ENCODE measurements at places on chromosomes 2 and 18.
A peak's percentile ranks its signal among the peaks of the same experiment; 100 is the strongest.

DNA sequence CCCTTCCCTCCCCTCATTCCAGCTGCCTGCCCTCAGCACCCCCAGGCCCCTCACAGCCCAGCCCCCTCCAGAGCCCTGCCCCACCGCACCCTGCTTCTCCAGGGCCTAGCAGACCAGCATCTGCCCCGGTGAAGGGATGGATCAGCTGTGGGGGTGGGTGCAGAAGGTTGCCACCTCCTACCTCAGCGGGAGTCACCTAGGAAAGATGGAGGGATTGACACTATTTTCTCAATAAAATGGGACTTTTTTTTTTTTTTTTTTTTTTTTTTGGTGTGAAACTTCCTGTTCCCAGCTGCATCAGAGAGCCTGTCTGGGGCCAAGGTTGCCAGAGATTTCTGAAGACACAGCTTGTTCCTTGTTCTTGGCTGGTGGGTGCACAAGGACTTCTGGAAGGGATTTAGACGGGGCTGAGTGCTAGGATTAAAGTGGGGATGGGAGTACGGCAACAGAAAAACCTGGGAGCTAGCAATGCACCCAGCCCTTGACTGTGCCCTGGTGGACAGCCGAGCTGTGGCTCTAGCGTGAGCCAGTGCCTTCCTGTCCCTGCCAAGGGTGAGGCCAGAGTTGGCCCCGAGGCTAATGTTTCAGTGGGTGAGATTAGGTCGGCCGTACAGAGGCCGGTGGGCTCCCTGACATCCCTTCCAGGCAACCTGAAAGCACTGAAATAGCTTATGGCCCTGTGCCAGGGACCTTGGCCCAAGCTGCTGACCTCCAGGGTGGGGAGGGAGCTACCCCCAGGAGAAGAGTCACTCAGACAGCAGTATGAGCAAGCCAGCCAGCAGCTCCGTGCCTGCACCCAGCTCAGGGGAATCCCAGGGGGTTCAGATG is 4.6 kb downstream of the B3GNT7 start:
- no peak for DNase-seq

GRCh38 chr2:82837588-82838304 is 1621.3 kb downstream of the SUCLG1 start:
- DNase-seq = no peak

DNA sequence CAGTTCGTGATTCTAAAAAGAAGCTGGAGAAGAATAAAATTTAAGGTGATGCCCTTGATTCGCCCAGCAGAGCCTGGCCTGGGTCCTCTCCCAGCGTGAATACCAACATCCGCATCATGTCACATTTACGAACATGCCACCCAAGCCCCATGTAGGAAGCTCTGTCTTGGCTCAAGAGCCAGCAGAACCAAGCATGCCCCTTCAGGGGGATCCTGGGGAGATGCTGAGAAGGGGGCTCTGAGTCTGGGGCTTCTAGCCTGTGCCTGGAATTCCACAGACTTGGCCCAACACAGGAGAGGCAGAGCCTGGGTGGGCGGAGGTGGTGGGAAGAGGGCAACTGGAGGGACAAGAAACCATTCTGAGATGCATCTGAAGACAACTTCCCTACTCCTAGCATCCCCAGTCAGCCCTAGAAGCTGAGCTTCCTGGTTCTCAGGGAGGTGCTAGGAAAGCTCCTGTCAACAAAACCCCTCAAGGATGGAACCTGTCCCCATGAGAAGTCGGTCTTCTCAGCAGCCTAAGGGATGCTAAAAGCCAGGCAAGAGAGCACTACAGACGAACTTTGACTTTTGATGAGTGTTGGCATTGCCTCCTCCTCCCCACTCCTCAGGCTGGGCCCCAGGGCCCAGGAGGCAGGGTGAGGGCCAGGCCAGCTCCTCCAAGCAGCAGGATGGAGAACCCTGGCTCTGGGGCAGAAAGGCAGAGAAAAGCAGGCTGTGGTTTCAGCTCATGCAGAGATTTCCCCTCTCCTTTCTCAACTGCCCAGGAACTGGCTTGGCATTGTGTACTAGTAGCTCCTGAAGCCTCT is 57.9 kb downstream of the POLR1A start:
- DNase-seq = no peak

DNA sequence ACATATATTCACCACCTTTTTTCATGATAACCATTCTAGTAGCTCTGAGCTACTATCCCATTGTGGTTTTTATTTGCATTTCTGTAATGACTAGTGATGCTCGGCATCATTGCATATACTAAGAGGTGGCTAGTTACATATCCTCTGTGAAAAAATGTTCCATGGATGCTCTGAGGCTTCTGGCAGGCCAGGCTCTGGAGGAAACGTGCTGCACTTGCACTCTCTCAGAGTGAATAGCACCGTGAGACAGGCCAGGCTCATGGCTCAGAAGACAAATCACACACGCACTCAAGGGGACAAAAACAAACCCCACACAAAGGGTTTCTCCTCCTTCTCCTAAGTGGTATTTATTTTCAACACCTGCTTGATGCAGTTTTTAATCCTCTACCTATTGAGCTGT is 1085.3 kb upstream of the CNTNAP5 start:
- DNase-seq = no peak

GRCh38 chr2:26682155-26682554 is 10.4 kb upstream of the KCNK3 start:
- DNase-seq = no peak

DNA sequence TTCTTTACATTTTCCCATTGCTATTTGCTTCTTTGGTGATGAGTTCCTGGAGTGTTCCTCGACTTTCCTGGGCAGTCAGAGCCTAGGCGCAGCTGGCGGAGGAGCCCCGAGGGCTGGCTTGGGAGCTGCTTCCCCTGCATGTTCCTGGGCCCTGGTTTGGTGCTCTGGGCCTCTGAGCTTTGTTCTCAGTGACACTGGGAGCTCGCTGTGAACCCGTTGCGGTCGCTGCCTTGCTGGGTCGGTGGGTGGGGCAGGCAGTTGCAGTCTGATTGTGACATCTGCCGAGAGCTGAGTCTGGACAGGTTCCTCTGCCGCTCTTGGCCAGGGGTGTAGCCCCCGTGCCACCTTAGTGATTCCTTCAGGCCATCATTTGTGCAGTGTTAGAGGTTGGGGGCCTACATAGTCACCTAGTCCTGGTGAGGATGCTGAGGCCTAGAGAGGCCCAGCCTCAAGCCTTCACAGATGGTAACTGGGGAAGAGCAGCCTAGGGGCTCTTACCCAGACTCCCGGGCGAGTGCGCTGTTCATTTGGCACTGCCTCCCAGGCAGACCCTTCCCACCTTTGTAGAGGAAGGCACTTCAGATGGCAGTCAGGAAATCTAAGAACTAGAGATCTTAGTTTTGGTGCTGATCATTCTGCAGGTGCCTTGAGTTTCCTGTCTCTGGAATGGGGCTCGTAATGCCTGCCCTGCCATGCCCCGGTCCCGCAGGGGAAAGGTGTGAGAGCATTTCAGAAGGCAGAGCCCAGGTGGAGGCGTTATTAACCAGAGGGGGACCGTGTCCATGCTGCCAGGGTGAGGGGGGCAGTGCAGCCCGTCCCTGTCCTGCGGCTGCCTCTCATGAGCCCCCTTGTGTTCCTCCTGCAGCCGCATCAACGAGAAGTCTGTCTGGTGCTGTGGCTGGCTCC is 8.4 kb downstream of the ASB1 start:
- DNase-seq = no peak

- no peak for DNase-seq
These were observed 27.6 kb downstream of the ANKAR start for GRCh38 chr2:189702071-189702470.

DNA sequence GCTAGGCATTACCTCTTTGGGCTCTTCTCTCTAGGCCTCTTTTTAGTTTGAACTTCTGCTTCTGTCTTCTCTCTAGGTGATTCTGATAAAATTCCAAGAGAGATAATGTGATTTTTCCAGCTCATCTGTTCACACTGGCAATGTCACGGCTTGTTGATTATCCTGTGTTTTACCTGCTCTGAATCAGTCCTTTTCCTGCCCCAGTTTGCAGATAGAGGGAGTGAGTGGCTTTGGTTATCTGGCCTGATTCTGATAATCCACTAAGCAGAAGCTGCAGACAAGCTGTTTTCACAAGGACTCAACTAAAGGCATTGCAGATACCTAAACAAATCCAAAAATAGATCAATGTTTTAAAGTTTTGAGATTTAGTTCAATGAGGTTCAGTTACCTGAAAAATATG is 111.9 kb downstream of the DCC start:
- no peak for DNase-seq

GRCh38 chr2:86487062-86487461 is 45.9 kb downstream of the KDM3A start:
- no peak for DNase-seq

DNA sequence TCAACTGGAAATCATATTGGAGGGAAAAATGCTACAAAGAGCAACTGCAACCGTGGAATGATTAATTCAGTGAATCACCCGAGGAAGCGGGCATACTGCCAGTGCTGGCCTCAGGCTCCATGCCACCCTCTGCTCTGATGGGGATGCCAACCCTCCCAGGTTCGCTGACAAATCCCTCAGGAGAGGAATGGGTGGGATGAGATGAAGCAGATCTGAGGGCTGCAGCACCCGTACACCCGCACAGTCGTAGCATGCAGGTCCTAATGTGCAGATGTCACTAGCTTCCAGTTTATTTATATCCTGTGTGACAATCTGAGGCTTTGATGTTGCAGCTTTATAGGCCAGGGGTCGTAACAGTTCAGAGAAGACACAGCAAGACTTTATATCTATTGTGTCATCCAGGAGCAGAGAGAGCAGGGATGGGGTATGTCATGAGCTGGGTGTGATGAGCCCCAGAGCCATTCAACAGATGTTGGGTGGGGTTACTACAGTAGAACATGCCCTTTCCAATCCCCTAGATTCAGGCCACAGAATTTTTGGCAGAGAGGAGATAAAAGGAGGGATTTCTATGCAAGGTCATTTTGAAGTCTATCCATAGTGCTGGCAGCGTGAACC is 44.6 kb downstream of the DPP4 start:
- no peak for DNase-seq

GRCh38 chr2:190533968-190534309 is 583 bp downstream of the NEMP2 start:
- DNase-seq = peak; percentile 48

GRCh38 chr18:2597639-2598038 is 26.3 kb downstream of the NDC80 start:
- no peak for DNase-seq

DNA sequence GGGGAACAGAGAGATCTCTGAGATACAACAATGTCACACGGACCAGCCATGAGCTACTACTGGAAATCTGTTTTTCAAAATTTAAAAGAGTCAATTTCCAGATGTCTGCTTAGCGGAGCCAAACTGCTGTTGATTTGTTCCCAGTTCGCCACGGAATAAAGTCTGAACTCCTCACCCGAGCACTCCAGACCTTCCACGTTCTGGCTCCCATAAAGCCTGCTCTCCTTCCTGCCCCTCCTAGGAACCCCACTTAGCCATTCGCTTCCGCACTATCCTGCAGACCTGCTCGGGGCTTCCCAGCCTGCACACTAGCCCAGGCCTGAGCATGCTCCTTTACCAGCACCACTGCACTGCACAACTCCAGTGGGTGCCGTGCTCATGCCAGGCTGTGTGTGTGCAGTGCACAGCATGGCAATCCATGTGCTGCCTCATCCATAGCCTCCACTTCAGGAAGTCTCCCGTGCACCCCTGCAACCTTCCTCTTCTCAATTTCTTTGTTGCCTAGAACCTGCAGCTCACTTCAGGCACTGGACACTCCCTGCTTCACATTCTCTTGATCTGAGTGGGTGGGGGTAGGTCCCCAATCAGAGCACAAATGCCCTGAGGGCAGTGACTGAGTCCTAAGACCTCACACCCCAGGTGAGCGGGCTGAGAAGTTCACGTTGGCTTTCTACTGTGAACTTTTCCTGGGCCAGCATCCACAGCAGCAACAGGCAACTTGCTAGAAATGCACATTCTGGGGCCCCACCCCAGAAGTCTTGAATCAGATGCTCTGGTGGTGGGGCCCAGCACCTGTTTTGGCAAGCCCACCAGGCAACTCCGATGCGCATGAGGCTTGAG is 53.7 kb downstream of the ZBTB7C start:
- no peak for DNase-seq

DNA sequence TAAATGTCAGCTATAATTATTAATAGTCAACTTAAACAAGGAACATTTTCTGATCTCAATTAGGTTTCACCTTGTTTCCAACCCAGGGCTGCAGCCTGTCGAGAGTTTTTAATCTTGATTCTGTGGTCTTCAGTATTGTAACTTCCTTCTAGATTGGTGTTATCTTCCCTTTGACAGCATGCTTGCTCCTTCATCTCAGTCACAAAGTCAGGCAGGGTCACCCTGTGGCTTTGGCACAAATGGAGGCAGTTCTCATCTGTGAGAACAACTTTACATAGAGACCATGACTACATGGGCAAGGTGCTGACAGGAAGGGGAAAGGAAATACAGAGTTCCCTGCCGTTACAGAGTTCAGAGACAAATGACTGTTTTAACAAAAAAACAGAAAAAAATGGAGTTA is 50.5 kb downstream of the HNRNPLL start:
- no peak for DNase-seq

DNA sequence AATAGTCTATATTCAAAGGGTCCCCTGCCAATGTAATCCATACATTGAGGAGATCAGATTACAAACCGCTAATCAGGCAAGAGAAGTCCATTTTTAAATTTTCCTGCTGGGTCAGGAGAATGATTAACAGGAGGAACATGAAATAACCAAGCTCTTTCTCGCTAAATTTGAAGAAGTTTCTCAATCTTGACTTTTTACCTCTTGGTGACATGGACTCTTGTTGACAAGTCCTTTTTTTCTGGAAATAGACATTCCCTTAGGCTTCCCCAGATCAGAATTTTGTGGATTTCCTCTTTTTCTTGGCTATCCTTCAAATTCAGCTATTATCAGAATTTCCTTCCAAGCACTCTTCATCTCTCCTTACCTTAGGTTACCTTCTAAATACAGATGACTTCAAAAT is 153.0 kb upstream of the LRATD1 start:
- DNase-seq = no peak

- no peak for DNase-seq
These were observed 97.4 kb upstream of the DNAJC10 start for GRCh38 chr2:182618672-182619079.

DNA sequence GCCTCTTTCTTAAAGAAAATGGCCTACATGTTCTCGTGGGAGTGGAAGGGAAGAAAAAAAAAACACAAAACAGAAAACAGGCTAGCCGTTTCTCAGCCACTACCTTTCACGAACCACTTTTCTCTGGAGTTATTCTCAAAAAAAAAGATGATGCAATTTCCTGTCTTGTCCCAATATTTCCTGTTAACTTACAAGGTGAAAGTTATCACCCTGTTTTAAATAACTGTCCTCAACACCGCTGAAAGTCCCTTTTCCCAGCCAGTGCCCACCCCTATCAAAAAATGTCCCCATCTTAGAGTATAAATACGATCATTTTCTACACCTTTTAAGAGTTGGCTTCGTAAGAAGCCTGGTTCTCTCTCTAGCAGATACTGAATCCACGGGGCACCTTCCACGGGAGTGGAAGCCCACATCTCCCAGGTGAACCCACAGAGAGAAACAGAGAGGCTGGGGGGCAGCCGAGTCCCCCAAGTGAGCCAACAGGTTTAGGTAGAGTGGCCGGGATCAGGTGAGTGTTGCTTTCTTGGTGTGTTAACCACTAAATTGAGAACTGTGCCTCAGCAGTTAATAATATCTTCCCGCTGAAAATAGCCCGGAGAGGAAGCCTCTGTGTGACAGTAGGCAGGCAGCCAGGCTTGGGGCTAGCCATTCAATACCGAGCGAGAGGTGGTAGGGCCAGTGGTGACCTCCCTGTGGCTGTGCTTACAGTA is 15.9 kb downstream of the SMAD7 start:
- no peak for DNase-seq

- DNase-seq = no peak
These were observed 984.5 kb upstream of the CDH2 start for GRCh38 chr18:29161429-29161828.

All from effector memory CD8-positive, alpha-beta T cell (primary cell).